ENCODE measurements at places on chromosomes 7 and 10.

DNA sequence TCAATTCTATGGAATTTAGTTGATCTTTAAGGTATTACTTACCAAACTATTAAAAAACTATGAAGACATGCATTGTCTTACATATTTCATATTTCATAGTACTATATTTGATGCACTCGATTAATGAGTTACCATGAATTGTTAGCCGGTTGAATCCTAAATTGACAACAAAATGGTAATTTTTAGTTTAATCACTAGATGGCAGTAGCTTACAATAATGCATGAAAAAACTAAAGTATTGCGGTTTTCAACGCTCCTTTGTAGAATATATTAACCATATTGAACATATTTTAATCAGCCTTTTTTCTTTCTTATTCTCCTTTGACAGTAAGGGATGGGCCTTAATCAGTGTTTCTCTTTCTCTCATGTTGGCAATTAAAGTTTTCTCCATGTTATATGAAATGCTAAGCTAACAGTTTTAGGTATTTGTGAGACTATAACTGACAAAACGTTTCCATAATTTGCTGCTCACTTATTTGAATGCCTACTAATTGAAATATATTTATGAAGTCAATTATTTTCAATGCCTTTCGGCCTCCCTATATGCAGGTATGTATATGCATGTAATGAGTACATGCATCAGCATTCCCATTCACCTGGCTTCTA is 48.5 kb upstream of the ARL4A start:
- DNase-seq, result no peak

- no peak for DNase-seq
Measured at GRCh38 chr7:143205560-143206293, 16.1 kb upstream of the TAS2R40 start.

GRCh38 chr10:17241611-17242333 is 13.7 kb downstream of the VIM start:
- DNase-seq, result no peak

- no peak for DNase-seq
Measured at GRCh38 chr10:15451137-15452094, 80.3 kb upstream of the FAM171A1 start.

- DNase-seq, result no peak
Measured at GRCh38 chr7:156261581-156261980, 379.0 kb upstream of the RNF32 start.

- no peak for DNase-seq
Measured at GRCh38 chr10:17907641-17908040, 44.1 kb upstream of the SLC39A12 start.

- no peak for DNase-seq
Measured at GRCh38 chr10:128566361-128566968, 440.2 kb upstream of the MKI67 start.

DNA sequence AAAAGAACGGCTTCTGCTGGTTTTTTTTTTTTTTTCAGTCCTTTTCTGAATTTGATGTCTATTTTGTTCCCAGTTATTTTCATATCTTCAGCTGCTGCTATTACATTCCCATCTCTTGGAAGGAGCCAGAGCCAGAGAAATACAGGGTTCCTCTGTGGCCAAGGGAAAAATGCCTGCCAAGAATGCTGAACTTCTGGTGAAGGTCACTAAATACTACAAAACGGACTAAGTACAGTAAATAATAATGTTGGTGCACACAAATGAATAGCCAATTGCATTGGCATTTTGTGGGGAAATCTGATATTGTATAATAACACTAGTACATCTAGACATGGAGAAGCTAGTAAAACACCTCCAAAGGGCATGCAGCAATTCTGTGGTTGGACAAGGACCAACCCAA is 56.3 kb upstream of the ZEB1 start:
- no peak for DNase-seq

- no peak for DNase-seq
Measured at GRCh38 chr7:139245401-139245800, 14.4 kb downstream of the UBN2 start.

DNA sequence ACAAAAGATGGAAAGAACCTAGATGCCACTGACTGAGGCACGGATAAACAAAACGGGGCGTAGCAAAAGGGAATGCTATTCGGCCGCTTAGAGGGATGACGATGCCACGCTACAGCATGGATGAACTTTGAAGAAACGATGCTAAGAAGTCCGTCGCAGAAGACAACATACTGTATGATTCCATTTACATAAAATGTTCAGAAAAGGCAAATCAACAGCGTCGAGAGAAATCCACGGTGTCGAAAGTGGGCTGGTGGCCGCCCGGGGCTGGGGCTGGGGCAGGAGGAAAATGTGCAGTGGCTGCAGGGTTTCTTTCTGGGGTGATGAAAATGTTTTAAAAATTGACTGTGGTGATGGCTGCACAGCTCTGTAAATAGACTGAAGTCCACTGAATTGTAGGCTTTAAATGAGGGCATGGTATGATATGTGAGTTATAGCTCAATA is 24.1 kb downstream of the GNA12 start:
- DNase-seq, result no peak

- DNase-seq, result peak; percentile 90
Measured at GRCh38 chr10:86684331-86685097, 16.2 kb downstream of the LDB3 start.

GRCh38 chr10:124603376-124604213 is 140.6 kb downstream of the FAM53B start:
- DNase-seq, result no peak

Measured in H7 (cell line).